HCT116 (cell line): ENCODE measurements at places on chromosomes 4 and X. TPM values are rescaled to one million over a fixed set of nuclear protein-coding genes. Genes with fewer than 3 reads are reported as not detected.

DRP2 gene
- total RNA-seq, result 0.64 TPM

HTRA3 gene
- not detected for total RNA-seq

DCX gene
- total RNA-seq, result not detected

VBP1 gene
- 77.3 TPM for total RNA-seq

STATH gene
- total RNA-seq, result not detected

PGRMC1 gene
- 81.6 TPM for total RNA-seq

FAM9C gene
- not detected for total RNA-seq

XG gene
- not detected for total RNA-seq

DNAAF6 gene
- not detected for total RNA-seq

MFAP3L gene
- total RNA-seq, result 8.4 TPM

GRCh38 chr4:76950956-76951671 is 1.6 kb downstream of the SEPTIN11 start:
- DNase-seq, result no peak

DNA sequence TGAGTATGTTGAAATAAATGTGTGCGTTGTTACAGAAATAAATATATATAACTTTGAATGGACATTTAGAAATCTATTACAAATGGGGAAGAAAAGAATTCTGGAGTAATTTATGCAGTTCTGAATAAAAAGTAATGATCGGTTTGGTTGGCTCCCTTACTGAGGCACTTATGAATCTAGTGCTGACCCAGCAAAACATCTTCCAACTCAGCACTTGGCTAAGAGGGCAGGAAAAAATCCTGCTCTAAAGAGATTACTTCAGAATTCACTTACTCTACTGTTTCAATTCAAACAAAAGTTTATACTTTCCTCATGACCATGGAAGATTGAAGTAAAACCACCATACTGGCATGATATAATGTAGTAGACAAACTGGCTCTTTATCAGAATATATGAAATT is 123.9 kb upstream of the RXFP1 start:
- DNase-seq, result no peak

DNA sequence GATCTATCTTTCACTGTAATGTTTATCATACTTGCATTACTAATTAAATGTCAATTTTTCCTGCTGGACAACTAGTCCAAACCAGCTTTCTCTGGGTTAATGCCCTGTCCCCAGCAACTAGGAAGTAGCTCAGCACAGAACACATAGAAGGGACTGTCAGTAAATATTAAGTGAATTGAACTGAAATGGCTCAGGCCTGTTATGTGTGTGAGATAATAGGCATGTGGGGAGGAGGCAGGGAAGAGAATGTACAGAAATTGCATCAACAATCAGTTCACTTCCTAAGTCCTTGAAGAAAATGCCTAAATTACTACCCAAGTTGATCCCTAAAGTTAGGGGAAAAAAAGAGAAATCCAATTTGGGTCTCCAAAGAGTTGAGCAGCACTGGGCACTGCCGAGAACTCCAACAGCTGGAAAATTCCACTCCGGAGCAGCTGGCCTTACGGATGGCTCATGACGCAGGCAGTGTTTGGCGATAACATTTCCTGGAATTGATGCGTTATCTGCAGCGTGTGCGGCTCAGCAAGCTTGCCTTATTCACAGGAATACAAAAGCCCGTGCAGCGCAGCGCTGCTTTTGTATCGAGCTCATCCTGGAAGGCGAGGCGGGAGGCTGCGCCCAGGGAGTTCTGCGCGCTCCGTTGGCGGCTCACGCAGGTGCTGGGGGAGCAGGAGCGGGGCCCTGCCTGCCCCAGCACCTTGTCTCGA is 297.3 kb upstream of the LCORL start:
- no peak for DNase-seq

- DNase-seq, result no peak
Measured at GRCh38 chr4:52195869-52196268, 144.8 kb downstream of the SPATA18 start.

GRCh38 chr4:156346959-156347385 is 393.3 kb upstream of the CTSO start:
- peak; percentile 61 for DNase-seq

DNA sequence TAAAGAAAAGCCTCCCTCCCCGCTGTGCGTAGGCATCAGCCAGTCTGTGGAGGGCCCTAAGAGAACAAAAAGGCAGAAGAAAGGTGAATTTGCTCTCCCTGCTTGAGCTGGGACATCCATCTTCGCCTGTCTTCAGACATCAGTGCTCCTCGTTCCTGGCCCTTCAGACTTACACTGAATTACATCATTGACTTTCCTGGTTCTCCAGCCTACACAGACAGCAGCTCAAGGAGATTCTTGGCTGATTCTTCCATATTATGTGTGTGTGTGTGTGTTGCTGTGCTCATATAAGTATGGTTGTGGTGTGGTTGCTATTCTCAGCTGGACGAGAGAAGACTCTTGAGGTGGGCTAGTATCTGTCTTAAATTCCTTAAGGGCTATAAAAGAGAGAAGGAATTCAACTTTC is 35.5 kb upstream of the CD99L2 start:
- DNase-seq, result no peak

GRCh38 chrX:136766785-136767103 is 14.0 kb downstream of the ARHGEF6 start:
- no peak for DNase-seq

DNA sequence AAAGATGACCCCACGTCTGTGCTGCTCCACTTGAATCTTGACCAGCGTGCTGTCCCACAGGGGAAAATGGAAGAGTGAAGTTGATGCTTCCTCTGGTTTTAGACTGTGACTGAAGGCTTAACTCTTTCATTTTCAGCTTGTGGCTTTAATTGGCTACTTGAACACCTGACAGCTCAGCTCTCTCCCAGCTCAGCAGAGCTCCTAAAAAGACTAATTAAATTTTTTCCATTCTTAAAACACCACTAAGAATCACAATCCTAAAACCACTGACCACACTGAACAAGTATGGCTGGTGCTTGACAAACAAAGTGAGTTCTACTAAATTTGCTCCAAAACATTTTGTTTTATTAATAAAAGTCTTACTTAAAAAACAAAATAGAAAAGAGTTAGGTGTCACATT is 71.7 kb downstream of the SRPX start:
- DNase-seq, result no peak

GRCh38 chr4:139054791-139055505 is 39.4 kb downstream of the NOCT start:
- DNase-seq, result no peak

DNA sequence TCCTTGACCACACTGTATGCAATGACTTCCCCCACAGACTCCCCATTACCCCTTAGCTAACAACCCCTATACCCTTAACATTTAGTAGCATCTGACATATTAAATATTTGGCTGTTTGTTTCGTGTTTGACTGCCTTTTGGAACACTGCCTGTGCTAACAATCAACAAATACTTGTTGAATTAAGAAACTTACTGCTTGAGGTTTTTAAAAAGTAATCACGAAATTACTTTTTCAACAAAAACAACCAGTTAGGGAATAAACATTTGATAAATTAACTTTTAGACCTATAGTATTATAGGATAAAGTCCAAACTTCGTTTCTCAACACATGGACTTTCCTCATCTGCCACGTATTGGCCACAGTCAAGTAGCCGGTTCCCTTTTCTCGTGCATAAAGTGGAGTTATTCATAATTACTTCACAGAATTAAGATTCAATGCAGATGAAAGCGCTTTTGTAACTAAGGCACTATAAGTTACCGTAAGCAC is 555 bp upstream of the ELMOD2 start:
- DNase-seq, result no peak

GRCh38 chr4:109432696-109433095 is 919 bp upstream of the SEC24B start:
- no peak for DNase-seq

DNA sequence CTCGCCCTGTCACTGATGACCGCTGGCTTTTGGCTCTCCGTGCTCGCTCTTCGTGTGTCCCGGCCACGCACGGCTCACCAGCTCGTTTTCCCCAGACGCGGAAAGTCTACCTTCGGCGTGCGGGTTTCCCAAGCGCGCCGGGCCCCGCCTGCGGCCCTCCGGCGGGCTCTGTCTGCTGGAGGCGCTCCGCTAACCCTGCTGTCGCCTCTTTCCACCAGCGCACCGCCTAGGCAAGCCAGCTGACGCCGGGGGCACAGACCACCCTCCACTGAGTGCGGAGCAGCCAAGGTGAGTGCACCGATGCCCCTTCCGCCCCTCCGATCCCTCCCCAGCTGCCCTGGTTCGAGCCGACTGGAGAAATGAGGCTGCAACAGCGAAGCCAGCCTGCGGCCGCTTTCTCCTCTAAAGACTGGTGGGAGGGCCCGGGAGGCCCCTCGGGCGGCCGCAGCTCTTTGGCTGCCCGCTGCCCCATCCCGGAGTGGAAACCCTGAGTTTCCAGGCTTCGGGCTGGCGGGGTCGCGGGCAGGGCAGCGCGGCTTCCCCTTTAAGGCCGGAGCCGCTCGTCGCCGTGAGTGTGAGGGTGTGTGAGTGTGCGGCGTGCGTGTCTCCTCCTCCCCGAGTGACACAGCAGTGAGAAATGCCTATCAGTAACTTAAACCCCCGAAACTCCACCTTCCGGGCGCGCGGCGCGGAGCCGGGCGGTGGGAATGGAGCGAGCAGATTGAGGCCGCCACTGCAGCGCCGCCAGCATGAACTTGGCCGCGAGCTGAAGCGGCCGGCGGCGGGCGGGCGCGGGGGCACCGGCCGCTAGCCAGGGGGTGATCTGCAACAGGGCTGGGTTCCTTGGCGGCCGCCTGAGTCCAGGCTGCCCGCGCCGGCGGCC is at the start of gene MAMLD1:
Gene MAMLD1 (plus strand): TSS at position 719 of the 883 bp plus-strand sequence. CDS start 82,200 bp downstream, outside the sequence.
- peak; percentile 51 for DNase-seq

DNA sequence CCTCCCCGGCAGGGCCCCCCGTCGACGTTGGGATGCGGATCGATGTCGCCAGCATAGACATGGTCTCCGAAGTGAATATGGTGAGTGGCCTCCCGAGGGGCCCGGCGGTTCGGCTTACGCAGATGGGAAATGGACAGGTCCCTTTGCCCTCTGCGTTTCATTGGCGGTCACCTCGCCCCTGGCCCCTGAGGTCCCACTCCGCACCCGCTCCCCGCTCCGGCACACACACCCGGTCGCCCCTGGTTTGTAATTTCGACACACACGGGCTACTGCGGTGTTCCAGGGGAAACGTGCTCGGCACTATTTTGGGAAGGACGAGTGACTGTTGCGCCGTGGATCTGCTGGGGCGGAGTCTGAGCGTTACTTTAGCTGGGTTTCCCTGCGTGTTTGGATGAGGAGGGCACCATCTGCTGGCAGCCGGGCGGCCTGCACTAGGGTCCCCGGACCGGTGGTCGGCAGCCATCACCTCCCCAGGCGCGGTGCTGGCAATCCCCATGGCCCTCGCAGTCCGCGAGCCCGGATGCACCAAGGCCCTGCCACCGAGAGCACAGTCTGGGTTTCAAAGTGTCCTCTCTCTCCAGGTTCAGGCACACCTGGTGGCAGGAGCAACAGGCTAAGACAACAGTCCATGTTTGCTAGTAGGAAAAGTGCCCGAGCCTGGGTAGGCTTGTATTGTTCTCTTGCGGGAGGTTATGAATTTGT is 1.2 kb downstream of the GABRB1 start:
- no peak for DNase-seq

GRCh38 chr4:113071274-113071673 is 21.8 kb downstream of the ANK2 start:
- DNase-seq, result no peak

DNA sequence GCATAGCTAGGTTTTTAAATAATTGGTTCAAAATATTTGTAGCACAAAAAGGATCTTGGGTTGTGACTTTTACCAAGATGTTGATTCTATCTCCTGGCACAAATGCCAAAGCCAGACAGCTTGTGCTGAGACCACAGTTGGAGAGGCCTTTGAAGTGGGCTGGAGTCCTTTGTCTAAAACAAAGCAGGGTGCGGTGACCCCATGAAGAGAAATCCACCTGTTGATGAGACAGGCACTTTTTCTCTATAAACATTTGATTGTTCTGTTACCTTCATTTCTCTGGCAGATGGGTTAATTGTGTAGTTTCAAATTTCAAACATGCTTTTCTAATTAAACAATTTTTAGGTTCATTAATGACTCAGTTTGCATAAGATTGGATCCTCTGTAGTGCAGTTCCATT is 56.7 kb downstream of the STOX2 start:
- DNase-seq, result no peak

DNA sequence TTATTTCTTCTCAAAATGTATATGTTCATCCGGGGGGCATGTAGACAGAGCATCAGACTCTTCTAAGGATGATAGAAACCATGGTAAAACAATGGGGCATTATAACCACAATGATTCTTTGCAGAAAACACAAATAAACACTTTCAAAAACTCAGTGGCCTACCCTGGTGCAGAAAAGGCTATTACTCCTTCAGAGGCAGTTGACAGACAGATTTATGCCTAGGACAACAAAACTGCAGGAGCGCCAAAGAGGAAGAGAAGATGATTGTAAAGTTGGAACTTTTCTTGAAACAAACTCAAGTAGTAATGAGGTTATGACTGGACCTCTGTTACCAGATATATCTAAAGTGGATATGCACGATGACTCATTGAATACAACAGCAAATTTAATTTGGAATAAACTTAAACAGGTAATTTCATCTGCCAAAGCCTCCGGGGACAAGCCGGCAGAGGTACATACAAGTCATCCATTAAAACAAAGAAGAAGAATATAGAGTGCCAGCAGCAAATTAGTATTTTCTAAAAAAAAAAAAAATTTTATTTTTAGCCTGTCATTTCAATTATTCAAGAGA is 1068.4 kb upstream of the INTU start:
- no peak for DNase-seq

- DNase-seq, result no peak
Measured at GRCh38 chr4:113636877-113637276, 124.7 kb downstream of the CAMK2D start.

DNA sequence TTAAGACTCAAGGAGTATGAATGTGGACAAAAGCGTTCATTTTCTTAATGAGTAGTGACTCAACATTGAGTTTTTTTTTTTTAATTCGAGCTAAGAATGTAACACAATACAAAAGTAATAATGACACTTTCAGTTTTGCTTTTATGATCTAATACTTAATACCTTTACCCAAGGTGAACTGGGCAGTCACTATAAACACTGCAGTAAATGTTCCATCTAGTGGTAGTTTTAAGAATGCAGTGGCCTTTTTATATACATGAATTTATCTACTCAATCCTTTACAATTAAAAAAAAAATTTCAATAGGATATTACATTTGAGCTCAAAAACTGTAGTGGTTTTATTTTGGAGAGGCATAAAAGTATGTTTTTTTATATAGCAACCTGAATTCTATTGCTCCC is 33.9 kb downstream of the PDK3 start:
- DNase-seq, result no peak

DNA sequence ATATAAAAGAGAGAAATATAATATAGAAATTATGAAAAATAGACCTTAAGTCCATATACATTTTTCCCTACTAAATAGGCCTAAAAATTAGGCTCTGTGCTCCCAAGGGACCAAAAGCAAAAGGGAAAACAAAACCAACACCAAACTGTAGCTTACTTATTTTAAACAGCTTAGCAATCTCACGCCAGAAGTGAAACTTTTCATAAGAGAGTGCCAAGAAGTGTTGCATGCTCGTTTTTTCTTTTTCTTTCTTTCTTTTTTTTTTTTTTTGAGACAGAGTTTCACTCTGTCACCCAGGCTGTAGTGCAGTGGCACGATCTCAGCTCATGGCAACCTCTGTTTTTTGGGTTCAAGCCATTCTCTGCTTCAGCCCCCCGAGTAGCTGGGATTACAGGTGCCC is 250.4 kb downstream of the TMA16 start:
- no peak for DNase-seq
